ENCODE measurements at places on chromosomes 1 and 21.

DNA sequence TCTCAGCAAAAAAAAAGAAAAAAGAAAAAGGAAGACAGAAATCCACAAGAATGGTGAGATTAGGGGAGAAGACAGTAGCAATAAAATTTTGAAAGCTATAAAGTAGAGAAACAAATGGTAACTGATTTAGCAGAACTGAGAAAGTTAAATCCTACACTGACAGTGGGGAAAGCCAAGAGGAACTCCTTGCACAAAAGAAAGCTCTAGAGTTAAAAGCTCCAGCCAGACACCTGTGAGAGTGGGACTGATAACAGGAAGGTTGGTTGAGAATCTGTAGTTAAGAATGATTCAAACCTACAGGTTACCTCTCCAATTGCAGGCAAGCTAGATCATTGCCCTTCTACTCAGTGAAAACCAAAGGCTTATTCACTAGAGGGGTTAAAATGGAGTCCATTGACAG, 23.6 kb downstream of the FBXO28 start:
- DNase-seq, result no peak

DNA sequence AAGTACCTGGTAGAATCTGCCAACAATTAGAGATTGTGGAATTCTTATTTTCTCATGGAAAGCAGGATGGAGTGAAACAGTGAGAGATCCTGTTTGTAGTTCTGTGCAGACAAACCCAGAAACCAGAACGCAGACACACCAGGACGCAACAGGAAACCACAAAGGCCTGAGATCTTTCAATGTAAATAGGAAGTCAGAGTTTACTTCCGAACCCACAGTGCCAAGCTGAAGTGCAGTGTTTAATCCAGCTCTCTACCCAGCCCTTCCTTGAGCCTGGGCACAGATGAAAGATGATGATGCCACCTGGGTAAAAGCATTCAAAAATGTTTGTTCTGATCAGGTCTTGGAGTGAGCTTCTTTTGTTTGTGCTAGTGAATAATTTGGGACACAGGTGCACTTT, 244.2 kb upstream of the HOOK1 start:
- no peak for DNase-seq

DNA sequence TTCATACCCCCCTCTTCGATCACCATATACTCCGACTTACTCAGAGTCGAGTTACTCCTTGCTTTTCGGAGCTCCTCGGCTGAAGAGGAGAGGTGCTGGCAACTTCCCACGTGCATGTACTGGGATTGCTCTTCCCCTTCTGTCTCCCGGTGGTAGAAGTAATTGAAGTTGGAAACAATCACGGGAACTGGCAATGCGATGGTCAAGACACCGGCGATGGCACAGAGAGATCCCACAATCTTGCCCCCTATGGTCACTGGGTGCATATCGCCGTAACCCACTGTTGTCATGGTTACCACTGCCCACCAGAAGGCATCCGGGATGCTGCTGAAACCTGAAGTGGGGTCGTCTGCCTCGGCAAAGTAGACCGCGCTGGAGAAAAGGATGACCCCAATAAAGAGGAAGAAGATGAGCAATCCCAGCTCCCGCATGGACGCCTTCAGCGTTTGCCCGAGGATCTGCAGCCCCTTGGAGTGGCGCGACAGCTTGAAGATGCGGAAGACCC, 1.5 kb downstream of the KCNA3 start:
- DNase-seq, result peak; percentile 75

DNA sequence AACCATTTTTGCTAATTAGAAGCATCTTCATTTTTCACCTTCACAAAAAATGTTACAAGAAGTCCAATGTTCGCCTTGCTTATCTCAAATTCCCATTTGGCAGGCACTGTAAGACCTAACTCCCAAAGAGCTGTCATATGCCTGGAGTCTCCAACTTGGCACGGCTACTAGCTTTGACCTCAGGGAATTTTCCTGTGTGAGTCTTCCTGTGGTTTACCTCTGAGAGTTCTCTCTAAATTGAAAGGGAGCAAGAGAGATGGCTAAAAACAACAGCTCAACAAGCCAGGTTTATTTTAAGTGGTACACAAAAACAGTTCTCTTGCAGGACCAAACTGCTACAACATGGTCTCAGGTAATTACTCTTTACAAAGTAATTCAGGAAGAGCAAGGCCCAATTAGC, 756.0 kb upstream of the ADGRL2 start:
- DNase-seq, result no peak

GRCh38 chr1:43875331-43875730, 58.3 kb upstream of the ARTN start:
- no peak for DNase-seq

- DNase-seq, result no peak
Measured at GRCh38 chr1:242764161-242764560, 239.7 kb upstream of the PLD5 start.

DNA sequence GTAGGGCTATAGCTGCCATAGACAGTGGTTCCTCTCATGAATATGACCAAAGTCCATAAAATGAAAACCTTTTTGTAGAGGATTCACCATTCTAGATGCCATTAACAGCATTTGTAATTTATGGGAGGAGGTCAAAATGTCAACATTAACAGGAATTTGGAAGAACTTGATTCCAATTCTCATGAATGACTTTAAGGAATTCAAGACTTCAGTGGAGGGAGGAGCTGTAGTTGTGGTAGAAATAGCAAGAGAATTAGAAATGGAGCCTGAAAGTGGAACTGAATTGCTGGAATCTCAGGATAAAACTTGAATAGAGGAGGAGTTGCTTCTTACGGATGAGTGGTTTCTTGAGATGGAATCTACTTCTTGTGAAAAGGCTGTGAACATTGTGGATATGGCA, 65.4 kb upstream of the ESRRG start:
- DNase-seq, result no peak

DNA sequence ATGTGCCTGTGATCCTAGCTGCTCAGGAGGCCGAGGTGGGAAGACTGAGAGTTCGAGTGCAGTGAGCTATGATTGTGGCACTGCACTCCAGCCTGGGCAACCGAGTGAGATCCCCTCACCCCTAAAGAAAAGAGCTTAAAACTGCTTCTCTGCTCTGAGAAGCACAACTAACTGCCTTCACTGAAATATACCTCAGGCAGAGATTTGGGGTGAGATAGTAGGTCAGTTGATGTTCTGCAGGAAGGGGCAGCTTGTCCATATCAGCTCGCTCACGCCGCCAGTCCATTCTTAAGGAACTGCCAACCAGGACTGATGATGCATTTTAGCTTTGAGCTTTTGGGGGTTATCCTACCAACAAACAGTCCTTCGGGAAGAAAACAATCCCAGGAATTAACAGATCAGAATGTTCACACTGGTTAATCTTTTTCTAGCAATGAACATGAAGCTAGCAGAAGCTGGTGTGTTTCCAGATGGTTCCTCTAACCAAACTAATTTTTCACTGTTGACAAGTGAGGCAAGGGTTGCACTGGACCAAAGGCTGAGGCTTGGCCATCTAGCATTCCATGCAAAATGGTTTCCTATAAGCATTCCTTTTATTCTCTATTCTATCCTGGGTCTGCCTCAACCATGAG, 31.6 kb downstream of the LHX4 start:
- DNase-seq, result peak; percentile 31

- no peak for DNase-seq
Measured at GRCh38 chr1:92538048-92538412, 51.3 kb upstream of the GFI1 start.

DNA sequence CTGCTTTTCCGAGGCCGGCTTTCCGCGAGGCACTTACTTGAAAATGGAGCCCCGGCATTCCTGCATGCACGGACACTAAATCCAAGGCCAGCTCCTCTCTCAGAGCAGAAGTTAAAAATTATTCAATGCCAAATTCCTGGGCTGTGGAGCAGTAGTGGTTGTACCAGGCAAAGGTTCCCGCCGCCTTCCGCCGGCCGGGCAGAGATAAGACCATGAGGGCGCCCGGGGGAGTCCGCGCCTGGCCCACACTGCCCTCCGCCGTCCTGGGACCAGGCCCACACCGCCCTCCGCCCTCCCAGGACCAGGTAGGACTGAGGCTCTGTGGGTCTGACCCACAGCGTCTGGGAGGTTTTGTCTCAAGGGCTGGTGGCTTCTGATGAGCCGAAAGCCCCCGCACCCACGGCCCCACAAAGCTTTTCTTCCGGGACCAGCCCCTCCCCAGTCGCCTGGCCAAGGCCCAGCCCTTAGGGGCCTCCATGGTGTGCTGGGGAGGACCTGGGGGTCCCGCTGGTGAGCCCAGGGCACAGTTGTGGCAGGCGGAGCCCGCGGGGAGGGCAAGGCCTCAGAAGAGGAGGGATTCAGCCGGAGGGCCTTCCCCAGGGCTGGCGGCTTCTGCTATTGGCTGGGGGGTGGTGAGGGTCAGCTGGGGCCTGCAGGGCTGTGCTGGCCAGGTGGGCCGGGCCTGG, 12.7 kb upstream of the C1orf159 start:
- peak; percentile 49 for DNase-seq

DNA sequence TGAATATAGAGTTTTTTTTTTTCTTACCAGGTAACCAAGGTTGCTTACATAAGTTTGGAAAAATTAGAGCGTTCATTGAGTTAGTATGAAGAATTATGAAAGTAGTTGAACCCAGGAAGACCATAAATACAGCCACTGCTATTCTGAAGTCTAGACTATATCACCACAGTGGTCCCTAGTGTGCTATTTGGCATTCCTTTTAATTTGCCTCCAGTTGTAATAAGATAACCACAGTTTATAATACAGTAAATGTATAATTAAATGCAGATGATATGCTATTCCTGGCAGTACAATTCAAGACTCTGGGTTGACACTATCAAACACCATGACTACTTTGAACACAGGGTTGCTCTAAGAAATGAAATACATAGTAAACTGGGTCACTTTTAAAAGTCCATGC, 270.5 kb downstream of the BRINP2 start:
- no peak for DNase-seq

GRCh38 chr1:177884479-177885021, 85.3 kb downstream of the SEC16B start:
- DNase-seq, result no peak
